ENCODE measurements at places on chromosomes 11 and 22.

GRCh38 chr11:77418971-77419597, 54.8 kb downstream of the PAK1 start:
- no peak for DNase-seq

- DNase-seq = no peak
Observed at GRCh38 chr11:103624708-103625623, 411.5 kb upstream of the DDI1 start.

DNA sequence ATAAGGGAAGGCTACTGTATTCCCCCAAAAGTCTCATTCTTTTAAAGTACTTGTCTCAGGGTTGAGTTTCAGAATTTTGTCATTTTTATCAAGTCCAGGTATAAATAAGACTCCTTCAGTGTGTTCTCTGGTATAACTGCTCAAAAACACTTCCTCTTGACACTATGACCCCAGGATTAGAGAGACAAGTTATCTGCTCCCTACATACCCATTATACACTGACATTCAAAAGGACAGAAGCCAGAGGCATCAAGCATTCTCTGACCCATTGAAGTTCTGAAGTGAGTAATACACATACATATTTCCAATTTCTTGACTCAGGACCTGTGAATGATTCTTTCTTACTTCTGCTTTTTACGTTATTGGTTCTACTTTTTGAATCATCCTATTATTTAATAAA, 447.8 kb upstream of the CNTN5 start:
- DNase-seq = no peak

DNA sequence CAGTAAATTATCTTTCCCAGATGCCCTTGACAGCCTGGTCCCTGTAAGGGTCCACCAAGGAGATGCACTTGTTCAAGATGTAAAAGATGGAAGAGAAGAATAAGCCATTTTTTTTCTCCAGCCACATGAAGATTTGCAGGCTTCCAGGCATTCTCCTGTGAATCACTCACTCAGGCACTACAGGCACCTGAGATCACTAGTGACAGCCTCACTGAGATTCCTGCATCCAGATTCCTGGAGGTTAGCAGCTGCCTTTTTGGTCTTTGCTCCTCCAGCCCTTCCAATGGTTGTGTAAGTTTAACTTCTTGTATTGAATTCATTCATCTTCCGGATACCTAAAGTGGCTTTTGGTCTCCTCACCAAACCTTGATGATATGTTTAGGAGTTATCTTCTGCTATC, 630.2 kb upstream of the CADM1 start:
- DNase-seq = no peak

GRCh38 chr22:39259666-39260065, 14.9 kb upstream of the PDGFB start:
- no peak for DNase-seq

- no peak for DNase-seq
Observed at GRCh38 chr11:25225078-25225477, 728.2 kb downstream of the LUZP2 start.

DNA sequence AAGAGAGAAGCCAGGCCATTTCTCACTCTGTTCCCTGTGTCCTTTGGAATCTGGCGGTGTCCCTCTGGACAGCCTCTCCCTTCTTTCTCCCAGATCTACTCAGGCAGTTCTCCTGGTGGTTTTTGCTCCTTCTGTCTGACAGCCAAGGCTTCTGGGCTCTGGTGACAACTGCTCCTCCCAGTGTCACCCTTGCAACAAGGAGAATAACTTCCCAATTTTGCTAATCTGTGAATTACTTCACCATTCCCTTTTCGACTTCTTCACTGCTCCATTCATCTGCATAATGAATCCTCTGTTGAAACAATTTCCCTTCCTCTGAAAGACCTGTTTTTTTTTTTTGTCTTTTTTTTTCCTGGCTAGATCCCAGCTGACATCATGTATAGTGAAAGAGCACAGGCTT, 56.3 kb upstream of the PDE3B start:
- no peak for DNase-seq

DNA sequence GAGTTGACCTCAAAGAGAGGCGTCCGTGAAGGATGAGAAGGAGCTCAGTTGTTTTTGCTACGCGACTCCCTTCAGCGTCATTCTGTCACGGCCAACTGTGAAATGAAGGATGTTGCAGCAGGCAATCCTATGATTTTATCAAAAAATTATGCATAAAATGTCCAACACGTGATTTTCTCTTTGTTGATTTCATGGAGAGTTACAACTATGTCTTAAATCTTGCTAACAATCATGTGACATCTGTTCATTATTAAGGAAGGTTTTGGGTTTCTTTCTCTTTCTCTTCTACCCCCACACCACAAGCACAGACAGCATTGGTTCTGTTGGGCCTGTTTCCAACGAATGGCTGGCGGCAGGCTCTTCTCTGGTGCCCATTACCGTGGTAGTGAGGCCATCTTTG, 3.7 kb downstream of the KRTAP5-4 start:
- no peak for DNase-seq

GRCh38 chr22:36349726-36350125, 38.0 kb downstream of the MYH9 start:
- no peak for DNase-seq

DNA sequence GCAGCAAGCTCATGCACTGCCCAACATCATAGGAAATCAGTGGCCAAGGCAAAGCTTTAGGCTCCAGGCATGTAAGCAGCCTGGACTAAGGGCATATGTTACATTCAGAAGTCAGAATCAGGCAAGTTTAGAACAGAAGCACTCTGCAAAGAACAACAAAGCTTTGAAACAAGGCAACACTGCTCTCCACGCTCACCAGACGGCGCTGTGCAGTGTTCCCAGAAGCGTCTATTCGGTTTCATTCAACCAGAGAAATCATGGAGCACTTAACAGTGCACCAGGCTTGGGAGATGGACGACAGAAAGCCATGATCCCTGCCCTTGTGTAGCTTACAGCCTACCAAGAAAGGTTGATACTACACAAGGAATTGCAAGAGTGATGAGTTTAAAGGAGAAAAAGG, 555.8 kb downstream of the BUD13 start:
- DNase-seq = no peak

GRCh38 chr22:39476664-39477063, 19.9 kb downstream of the MGAT3 start:
- DNase-seq = no peak

GRCh38 chr11:44143987-44144909, 48.8 kb downstream of the EXT2 start:
- DNase-seq = no peak

- no peak for DNase-seq
Observed at GRCh38 chr22:48573766-48574165, 1253.9 kb downstream of the BRD1 start.

- no peak for DNase-seq
Observed at GRCh38 chr11:12900496-12900895, 108.6 kb upstream of the RASSF10 start.

DNA sequence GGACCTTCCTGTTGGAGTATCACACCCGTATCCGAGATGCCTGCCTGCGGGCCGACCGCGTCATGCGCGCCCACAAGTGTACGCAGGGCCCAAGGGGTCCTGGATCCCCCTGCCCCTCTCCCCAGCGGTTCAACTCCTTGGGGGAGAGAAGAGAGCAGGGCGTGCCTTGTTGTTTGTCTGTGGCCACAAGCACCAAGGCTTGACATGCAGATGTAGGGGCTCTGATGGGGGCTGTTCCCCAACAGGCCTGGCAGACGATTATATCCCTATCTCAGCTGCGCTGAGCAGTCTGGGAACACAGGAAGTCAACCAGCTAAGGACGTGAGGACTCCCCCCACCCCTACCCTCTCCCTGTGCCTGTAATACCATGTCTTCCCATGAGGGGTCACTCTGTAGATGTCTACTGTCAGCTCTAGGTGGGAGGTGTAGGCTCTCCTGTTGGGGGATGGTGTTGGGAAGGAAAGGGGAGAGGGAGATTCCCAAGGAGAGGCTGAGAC, 6.8 kb downstream of the CFL1 start:
- no peak for DNase-seq

- DNase-seq = peak; percentile 45
Observed at GRCh38 chr22:49052023-49052538, 775.6 kb downstream of the BRD1 start.

DNA sequence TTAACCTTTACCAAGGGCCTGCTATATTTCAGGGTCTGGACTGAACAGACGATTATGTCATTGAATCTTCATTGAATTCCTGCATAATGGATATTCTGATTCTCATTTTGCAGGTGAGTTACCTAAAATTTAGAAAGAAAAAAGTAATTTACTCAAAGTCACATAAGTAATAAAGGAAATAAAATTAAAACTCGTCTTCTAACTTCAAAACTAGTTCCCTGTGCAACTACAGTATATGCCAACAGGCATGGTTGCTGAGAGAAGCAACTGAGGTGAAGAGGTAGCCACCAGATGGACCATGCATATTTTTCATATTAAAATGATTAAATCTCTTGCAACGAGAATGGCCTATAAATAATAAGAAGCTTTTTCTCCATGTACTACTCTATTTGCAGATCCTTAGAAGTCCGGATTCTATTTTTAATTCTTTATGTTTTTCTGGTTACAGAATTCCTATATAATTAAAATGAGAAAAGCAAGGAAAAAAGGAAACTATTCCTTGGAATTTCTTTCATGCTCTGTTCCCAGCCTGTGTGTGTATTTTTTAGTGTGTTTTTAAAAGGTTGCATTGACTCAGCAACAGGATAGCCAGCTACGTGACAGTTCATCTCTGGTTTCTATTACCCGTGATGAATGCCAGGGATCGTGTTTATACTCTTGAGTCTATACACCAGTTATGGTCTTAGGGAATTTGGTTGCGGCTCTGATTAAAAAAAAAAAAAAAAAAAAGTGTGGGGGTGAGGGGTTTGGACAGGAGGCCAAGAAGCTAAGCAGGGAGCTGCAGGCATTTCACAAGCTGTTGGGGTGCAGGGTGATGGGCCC, 186.8 kb downstream of the ETS1 start:
- DNase-seq = no peak

GRCh38 chr11:41950470-41951143, 491.2 kb upstream of the LRRC4C start:
- no peak for DNase-seq

DNA sequence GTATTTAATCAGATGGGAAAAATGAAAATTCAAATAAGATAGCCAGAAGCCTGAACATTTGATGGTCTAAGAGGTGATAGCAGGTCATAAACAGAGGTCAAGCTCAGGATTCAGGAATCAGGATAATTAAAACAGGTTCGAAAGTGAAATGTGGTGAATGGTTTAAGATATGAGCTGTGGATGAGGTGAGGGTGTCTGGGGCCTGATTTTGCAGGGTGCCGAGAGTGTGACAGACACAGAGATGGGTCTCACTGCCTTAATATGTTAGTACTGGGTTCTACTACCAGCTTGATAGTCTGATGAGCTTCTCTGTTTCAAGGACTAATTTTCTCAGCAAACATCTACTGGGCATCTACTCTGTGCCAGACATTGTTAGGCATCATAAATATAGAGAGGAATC, 19.9 kb upstream of the EMSY start:
- no peak for DNase-seq

GRCh38 chr11:129061492-129062230, 119.0 kb upstream of the TP53AIP1 start:
- no peak for DNase-seq

GRCh38 chr11:121596195-121597155, 143.7 kb upstream of the SORL1-AS1 start:
- no peak for DNase-seq

DNA sequence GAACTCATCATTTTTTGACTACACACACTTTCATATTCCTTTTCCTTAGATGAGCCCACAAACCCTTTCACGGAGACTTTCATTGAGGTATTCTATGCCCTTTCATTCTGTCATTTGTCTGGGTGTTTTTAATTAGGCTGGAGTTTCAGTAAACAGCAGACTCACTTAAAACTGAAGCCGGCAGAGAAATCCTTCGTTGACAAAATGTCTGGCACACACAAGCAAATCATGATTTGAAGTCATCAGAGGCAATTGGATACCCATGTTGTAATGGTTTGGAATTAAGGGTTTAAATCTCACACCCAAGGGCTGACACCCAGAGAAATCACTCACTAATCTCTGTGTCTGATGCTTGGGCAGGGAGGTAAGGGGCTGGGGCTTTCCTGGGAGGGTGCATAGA, 127.1 kb downstream of the EHF start:
- no peak for DNase-seq

GRCh38 chr11:60905047-60905446, 1.3 kb downstream of the PRPF19 start:
- DNase-seq = no peak

- no peak for DNase-seq
Observed at GRCh38 chr11:32005786-32006416, 85.0 kb upstream of the RCN1 start.

DNA sequence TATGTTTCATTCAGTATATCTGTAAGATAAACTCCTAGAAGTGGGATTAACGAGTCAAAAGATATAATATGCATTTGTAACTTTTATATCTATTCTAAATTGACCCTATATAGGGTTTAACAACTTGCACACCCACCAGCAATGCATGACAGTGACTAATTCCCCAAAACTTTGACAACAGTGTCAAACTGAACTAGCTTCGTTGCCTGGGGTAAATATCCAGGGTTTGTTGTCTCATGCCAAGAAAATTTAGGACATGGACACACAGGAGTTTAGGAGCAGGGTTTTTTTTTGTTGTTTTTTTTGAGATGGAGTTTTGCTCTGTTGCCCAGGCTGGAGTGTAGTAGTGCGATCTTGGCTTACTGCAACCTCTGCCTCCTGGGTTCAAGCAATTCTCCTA, 5.1 kb downstream of the SNU13 start:
- no peak for DNase-seq

- DNase-seq = no peak
Observed at GRCh38 chr11:91755951-91756707, 468.5 kb upstream of the FAT3 start.

GRCh38 chr11:69034123-69034867, 14.4 kb upstream of the TPCN2 start:
- no peak for DNase-seq

DNA sequence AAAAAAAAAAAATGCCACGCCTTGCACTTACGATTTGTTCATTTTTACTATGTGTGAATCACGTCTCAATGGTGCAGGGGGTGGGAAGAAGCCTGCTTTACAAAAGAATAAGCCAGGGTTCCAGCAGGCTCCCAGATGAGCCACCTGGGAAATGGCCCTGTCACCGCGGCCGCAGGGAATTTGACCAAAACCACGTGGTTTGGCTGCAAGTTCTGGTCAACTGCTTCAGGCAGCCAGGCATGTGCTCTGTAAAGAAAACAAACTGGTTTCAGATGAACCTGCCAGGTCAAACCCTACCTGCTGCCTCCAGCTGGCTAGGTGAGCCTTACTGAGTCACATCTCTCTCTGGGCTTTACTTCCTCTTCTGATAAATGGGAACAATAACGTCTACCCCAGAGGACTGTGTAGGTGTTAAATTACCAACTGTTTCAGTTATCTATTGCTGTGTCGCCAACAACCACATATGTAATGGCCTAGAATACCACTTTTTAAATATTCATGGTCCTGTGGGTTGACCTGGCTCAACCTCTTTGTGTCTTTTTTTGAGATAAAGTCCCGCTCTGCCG, 30.5 kb upstream of the GCAT start:
- peak; percentile 41 for DNase-seq

- no peak for DNase-seq
Observed at GRCh38 chr11:102771351-102771750, 9.1 kb downstream of the MMP10 start.

- no peak for DNase-seq
Observed at GRCh38 chr11:69801513-69802335, 17.5 kb downstream of the FGF3 start.
